ENCODE measurements at places on chromosomes 6 and 20.

DNA sequence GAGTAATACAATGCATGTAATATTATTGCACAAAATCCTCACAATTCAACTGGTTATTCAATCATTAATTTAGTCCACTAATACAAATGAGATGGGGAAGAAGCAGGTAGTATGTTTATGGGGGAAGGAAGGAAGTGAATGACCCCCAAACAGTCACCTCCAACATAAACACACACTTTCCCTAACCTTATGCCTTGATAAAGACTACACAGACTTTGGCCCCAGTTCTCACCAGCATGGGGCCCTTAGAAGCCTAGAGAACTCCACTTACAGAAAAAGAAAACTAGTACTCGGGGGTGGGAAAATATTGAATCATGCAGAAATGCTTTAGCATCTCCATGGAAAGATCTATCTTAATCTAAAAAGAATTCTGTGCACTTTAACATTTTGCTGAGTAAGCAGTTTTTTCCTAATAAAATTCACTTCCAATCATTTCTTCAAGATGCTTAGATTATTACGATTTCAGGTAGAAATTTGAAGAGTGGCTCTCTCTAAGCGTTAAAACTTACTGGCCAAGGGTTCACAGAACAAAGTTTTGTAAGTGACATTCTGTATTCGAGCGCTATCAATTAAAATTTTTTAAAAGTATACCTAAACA, 18.8 kb downstream of the ARHGAP18 start:
- DNase-seq = no peak

- no peak for DNase-seq
These were observed 662.4 kb downstream of the UTRN start for GRCh38 chr6:144947398-144947976.

DNA sequence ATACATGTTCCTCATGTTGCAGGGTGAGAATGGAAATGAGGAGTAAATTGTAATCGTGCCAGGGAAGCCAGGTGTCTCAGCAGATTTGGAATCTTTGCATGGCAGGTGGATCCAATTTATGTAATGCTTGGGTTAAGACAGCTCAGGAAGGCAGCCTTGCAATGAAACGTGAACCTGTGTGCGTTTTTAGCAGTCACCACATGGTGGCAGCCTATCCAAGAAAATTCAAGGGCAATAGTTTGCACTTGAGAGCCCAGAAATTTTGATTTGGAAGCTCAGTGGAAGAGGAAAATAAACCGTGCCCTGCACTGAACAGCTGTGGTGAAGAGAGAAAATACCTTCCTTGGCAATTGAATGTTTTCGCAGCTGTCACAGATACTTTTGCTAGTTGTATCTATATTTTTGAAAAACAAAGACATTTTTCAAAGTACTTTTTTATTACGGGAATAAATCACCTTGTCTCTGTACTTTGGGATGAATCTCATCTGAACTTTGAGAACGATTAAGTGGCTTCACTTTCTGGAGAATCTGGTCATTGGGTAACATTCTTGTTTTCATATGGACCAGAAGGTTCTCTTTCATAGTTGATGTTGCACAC, 26.5 kb downstream of the MTHFD1L start:
- DNase-seq = peak; percentile 79

DNA sequence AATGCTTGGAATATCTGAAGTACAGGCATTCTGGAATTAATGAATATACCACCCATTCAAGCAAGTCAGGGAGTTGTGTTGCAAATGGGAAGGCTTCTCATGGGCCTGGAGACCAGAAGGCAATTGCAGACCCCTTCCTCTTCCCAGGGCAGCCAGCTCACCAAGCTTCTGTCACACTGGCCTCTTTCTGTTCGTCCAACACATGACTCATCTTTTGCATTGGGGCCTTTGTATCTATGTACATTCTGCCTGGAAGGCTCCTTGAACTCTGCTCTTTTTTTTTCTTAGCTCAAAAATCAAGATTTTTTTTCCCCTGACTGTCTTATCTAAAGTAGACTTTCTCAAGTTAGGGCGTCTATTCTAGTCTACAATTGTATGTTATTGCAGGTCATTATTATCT, 132.9 kb upstream of the MYLIP start:
- no peak for DNase-seq

DNA sequence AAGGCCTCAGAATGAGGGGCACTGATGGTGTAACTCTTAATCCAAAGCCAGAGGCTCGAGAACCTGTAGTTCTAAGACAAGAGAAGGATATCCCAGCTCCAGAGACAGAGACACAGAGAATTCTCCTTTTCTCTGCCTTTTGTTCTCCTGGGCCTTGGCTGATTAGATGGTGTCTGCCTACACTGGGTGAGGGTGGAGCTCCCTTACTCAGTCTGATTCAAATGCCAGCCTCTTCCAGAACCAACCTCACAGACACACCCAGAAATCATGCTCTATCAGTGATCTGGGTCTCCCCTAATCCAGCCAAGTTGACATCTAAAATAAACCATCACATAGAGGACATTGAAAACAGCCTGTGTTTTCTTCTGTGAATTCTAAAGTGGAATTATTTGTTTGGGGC, 68.0 kb upstream of the SMIM28 start:
- DNase-seq = no peak

- DNase-seq = no peak
These were observed 31.2 kb downstream of the CRISP1 start for GRCh38 chr6:49835140-49835539.

- no peak for DNase-seq
These were observed 100.6 kb upstream of the MLIP start for GRCh38 chr6:54010340-54011276.

DNA sequence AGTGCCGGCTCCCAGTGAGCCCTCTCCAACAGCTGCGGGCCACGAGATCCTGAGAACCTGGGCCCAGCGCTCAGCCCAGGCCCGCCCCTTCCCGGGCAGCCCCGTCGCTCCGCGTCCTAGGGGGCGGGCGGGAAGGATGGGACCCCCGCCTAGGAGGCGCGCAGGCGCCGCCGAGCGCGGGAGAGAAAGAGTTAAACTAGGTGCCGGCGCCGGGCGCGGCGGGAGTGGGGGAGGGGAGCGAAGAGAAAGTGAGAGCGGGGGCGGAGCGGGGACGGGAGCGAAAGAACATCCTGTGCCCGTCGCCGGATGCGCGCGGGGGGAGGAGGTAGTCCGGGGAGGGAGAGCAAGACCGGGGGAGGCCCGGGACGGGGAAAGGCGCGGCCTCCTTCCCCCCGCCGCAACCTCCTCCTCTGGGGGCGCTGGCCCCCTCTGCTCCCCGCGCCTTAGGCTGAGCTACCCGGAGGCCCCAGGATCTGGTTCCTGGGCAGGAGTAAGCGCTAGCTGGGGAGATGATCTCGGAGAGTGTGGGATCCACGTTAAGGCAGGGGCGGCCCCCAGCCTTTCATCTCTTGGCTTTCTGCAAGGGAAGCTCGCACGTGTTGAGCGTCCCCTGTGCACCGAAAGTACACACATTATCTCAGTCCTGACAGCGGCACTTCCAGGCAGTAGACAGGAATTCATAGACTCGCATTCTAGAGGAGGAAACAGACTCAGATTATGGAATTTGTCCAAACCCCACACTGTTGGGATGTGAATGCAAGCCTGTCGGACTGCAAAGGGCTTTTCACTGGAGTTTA, 4.9 kb upstream of the ARMC12 start:
- DNase-seq = peak; percentile 83

DNA sequence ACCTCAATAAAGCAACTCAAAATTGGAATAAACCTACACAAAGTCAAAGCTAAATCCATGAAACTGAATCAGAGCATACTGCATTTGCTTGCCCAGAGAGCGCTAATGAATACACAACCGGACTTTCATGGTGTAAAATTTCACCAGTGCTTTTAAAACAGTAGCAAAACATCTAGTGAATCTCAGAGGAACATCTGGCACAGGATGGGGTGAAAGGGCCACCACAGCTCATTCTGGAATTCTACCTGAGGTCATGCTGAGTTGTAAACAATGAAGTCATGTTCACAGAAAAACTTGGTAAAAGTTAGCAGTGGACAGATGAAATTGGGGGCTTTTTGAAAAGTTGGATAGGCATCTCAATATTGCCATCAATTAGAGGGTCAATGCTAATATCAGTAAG, 125.6 kb upstream of the STXBP5 start:
- DNase-seq = no peak

DNA sequence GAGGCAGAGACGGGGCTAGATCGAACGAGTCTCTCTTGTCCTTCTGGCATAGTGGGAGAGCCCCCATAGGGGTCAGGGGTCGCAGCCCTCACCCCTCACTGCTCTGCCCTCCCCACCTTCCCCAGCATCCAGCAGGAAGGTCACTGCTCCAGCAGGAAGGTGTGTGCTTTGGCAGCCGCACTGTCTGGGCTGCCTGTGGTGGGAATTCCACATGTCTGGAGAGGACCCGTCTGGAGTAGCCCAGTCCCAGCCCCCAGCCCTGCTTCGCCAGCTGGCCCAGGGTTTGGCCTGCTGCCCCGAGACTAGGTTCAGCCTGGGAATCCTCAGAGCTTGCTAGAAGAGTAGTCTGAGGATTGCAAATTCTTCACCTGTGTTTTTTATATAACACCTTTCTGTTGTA, 2.5 kb upstream of the R3HDML start:
- DNase-seq = no peak

- DNase-seq = no peak
These were observed 491.0 kb downstream of the NKAIN2 start for GRCh38 chr6:124294574-124295200.

- no peak for DNase-seq
These were observed 50.5 kb upstream of the CSE1L start for GRCh38 chr20:48995589-48995988.

- no peak for DNase-seq
These were observed 81.4 kb upstream of the ARID1B start for GRCh38 chr6:156695742-156696141.

DNA sequence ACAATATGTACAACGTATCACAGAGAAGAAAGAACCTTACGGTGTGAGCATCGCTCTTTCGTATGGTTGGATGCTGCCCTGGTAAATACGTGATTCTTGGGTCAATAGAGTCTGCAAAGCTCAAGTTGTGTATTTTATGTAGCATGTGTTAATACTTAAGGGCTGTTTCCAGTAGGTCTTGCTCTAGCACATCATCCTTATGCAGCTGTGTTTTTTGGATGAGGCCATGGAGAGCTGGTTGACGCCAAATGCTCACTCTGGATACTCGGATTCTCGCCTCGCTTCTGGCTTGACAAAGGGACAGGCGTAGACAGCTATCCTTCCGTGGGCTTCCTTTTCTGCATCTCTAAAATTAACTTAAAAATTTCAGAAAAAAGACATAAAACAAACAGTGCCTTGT, 38.9 kb downstream of the SNRNP48 start:
- DNase-seq = no peak

DNA sequence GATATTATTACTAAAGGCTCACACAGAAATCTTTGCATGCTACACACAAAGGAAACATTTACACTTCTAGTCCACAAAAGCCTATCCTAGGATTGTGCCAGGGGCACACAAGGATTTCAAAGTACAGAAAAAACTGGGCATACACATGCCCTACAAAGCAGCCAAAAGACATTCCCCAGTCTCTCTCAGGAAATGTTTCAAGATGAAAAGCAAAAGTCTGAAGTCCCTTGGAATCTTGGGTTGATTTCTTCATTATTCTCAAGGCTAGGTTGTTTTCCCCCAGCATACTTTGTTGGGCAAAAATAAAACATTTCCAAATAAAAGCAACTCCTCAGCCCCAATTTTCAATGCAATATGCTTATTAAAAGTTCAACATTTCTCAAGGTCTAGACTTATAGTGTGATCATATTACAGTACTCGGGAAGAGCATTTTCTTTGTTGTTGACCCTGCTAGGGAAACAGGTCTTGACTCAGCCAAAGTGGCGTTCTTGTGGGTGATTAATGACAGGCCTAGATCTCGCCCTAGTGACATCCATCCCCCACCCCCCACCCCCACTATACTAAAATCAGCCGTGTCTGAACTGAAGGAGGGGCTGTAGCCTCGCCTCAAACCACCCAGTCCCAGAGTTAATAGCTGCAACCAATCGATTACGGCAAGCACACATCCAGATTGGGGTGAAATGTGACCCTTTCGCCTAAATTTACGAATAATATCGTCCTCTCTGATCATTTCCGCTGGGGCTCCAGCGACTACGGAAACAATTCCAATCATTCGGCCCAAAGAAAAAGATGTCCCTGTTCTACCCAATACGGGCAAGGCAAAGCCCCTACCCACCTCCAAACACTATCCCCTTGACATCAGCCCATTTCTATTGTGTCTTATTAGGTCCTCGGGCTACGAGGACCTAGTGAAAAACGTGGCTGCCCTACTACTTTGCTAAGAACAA, 1.4 kb downstream of the AKIRIN2 start:
- no peak for DNase-seq

GRCh38 chr6:137122612-137123011, 50.8 kb downstream of the IL22RA2 start:
- DNase-seq = no peak

DNA sequence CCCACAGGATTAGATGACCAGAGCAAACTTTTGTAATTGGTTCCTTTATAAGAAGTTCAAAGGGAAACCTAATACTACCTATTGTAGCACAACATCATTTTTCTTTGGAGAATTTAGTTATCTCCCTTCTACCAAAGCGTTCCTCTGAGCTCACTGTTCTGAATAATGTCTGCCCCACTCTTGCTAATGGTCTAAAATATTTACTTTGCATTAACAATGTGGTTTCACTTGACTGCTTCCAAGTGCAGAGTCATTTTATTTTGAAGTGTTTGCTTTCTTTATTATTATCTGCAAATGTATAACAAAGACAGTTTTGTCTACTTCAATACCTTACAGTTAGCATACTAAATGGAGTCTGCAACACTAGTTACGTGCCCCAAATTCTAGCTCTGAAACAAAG, 15.0 kb downstream of the TRAPPC3L start:
- DNase-seq = no peak

GRCh38 chr6:137973201-137973600, 106.1 kb downstream of the TNFAIP3 start:
- DNase-seq = no peak

DNA sequence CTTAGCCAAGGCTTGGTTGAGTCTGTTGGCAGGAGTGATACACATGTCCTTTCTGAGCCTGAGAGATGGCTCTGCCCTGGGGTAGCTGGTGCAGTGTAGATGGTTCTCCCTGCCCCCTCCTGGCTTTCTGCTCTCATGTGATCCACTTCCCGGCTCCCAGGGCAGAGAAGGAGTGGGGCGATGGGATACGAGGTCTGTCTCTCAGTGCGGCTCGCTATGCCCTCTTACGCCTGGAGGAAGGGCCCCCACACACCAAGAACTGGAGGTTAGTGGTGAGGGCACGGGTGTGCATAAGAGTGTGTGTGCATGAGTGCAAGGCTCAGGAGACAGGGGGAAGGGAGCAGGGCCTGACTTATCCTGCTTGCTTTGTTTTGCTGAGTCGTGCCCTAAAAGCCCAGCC, 18.8 kb downstream of the SLC12A5 start:
- no peak for DNase-seq

GRCh38 chr20:19838468-19838867, 80.4 kb downstream of the RIN2 start:
- no peak for DNase-seq

- no peak for DNase-seq
These were observed 35.1 kb upstream of the FAM83C start for GRCh38 chr20:35327074-35327976.

DNA sequence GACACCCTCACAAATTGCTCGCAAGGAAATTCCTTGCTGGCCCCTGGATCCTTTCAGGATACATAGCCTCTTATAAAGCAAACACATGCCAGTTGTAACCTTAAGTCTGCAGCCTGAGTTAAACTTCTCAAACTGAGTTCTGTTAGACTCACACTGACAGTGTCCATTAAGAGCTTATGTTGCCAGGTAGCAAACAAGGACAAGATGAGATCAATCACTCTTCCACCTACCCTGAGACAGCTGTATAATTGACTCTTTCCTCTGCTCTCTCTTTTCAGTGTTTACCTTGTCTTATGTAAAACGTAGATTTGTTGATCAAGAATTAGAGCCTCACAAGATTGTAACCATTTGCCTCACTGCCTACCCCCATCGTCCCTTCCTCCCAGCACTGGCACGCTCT, 359.8 kb downstream of the EPM2A start:
- DNase-seq = no peak

Data from dorsolateral prefrontal cortex (tissue), 122 donors.